ENCODE measurements at places on chromosomes 1 and 21. TPM values are rescaled to one million over a fixed set of nuclear protein-coding genes. Genes with fewer than 3 reads are reported as not detected.

The SYT2 gene
- total RNA-seq: not detected

The RIMS3 gene
- total RNA-seq: 0.56 TPM

GRCh38 chr1:209154912-209155311 is 428.6 kb upstream of the CAMK1G start:
- DNase-seq: no peak

The DARS2 gene
- total RNA-seq: 5.8 TPM

DNA sequence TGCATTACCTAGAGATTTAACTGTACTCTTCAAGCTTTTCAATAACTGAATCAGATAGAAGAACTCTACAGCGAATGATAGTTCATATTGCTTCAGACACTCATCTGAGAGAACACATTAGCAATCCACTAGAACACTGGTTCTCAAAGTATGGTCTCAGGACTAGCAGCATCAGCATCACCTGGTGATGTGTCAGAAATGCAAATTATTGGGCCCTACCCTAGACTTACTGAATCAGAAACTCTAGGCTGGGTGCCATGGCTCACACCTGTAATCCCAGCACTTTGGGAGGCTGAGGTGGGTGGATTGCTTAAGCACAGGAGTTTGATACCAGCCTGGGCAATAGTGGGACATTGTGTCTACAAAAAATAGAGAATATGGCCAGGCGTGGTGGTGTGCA is 24.9 kb upstream of the GLIS1 start:
- no peak for DNase-seq

Measured in natural killer cell (primary cell).